Transverse colon (tissue), 4 donors: ENCODE measurements at places on chromosomes 11 and 22.
A peak's percentile ranks its signal among the peaks of the same experiment; 100 is the strongest.

DNA sequence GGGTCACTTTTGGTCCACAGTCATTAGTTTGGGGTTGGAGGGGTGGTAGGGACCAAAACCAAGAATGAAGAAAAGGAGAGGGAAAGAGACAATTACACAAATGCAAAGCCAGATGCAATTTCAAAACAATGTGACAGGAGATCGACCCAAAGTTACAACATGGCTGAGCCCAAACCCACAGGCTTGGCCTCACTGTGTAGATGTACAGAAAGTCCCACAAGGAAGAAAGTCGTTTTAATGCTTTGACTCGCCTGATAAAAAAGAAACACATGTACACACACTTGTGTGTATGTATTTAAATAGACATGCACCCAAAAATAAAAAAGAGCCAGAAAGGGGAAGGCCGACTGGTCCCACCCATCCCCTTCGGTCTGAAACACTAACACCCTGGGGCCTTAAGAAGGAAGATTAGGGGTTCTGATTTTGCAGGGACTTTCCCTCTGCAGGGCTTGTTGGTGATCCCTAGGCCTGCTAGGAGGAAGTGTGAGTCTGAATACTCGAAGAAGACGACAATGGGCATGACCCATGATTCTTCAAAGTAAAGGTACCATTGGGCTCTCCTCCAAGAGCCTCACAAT lies 104.1 kb downstream of the ETS1 start:
- no peak for DNase-seq

- no peak for DNase-seq
Measured at GRCh38 chr11:123173040-123173855, 21.8 kb downstream of the CLMP start.

- DNase-seq, result peak; percentile 25
Measured at GRCh38 chr11:10076458-10077141, 217.4 kb downstream of the SBF2 start.

DNA sequence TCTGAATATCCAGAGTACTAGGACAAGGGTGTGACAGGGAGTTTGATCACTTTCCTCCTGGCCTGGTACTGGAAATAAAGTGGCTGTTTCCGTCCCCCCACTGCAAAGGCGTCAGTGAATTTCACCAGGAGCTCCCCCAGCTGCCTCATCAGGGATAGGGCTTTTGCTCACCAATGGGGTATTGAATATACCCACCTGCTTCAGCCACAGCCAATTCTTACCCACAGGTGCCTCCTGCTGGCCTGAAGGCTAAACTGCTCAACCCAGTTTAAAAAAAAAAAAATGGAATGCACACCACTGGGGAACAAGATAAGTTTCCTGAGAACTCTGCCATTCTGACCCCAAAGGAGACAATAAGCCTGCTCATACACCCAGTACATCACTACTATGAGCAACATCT lies 65.3 kb upstream of the MS4A8 start:
- no peak for DNase-seq

DNA sequence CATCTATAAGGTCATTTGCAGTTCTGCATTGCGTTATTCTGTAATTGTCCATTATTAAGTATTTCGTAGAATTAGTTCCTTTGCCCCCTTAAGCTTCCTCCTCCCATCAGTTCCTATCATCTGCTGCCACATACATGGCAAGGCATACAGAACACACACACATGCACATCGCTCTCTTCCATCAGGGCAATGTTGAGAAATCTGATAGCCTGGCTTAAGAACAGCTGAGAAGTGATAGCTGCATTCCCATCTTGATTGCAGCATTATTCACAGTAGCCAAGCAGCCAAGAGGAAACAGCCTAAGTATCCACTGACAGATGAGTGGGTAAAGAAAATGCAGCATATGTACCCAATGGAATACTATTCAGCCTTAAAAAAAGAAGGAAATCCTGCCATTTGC lies 186.8 kb upstream of the CADM1 start:
- DNase-seq, result no peak

- no peak for DNase-seq
Measured at GRCh38 chr11:62012451-62012831, 45.0 kb upstream of the FTH1 start.

GRCh38 chr11:44324749-44325525 lies 15.0 kb upstream of the ALX4 start:
- no peak for DNase-seq

DNA sequence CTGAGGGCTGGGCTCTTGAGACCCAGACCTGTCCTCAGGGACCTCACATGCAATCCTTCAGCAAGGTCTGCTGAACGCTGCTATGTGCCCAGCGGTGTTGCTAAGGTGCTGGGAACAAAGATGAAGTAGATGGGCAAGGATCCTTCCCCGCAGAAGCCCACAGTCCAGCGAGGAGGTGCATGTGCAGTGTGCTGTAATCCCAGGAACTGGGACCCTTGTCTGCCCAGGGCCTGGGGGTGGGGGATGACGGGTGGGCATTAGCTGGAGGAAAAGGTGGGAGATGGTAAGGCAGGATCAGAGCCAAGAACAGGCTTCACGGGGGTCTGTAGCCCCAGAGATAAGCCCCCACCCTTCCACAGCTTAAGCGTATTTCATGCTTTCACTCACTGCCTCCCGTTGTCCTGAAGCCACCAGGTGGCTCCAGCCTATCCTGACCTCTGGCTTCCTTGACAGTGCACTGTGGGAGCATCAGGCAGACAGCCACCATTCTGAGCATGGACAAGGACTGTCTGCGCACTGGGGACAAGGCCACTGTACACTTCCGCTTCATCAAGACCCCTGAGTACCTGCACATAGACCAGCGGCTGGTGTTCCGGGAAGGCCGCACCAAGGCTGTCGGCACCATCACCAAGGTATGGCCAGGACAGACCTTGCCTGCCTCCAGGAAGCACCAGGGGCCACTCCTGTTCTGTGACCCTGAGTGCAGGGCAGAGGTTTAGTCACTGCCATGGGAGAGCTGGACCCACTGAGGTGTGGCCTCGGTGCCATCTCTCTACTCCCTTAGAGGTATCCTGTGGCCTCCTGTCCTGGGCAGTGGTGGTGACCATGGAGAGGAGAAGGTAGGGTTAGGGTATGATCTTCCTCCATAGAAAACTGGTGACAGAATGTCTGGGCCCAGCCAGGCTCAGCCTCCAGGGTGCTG lies 22.0 kb downstream of the GTPBP1 start:
- DNase-seq, result no peak

DNA sequence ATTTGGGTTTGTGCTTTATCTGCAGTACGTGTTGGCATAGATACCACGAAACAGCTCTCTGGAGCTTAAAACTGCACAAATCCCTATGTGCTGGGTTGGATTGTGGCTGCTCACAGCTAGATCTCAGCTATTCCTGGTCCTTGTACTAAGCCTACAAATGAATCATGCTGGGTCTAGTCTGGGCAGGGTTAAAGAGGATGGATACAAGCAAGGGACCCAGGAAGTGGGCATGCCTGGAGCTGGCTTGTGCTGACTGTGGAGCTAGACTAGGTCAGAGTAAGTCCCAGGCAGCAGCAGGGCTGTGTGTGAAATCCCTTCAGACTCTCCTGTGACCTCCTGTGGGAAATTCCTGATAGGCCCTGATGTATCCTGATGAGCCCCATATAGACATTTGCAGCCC lies 3.9 kb upstream of the E2F8 start:
- no peak for DNase-seq

- DNase-seq, result no peak
Measured at GRCh38 chr11:119980431-119980830, 157.5 kb downstream of the TRIM29 start.

DNA sequence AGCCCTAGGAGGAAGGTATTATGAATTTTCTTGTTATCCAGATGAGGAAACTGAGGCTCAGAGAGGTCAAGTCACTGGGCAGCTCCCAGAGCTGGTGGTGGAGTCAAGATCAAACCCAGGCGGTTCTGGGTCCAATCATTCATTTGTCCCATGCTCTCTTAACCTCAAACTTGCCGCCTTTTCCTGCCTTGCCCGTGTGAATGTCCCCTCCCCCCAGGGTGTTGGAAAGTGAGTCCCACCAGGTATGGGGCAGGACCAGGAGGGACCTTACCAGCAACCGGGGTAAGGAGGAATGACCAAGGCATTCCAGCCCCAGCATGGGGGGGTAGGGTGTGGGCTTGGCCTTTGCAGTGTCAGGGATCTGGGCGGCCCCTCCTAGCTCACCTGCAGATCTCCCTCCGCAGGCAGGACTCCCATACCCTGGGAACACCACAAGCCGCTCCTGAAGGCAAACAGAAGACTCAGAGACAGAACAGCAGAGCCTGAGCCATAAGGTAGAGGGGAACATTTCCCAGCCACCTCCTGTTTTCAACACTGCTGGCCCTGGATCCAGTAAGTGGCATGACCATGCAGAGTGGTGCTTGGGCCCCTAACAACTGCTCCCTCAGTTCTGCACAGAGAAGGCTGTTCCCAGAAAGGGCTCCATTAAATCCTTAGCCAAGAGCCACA lies 41.2 kb upstream of the SYT7 start:
- no peak for DNase-seq

GRCh38 chr22:32534252-32535235 lies 59.9 kb downstream of the FBXO7 start:
- peak; percentile 39 for DNase-seq

GRCh38 chr11:60872124-60872960 lies 5.0 kb downstream of the ZP1 start:
- peak; percentile 35 for DNase-seq

DNA sequence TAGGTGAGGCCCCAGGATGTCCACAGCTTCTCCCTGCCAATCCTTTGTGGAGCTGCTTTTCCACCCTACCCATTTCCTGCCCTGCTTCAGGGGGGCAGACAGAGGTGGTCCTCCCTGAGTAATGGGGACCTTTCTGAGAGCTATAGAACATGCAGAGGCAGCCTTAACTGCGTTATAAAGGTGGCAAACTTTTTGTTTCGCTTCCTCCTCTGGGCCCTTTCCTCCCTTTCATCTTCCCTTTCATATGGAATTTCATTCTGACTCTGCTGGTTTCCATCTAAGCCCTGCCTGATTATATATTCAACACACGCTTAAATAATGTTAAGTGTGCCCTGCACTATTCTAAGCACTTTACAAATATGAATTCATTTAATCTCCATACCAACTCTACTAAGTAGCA lies 169.3 kb upstream of the E2F8 start:
- no peak for DNase-seq

GRCh38 chr11:58060939-58061672 lies 30.4 kb downstream of the OR6Q1 start:
- DNase-seq, result no peak

GRCh38 chr11:125871391-125872137 lies 15.9 kb upstream of the HYLS1 start:
- no peak for DNase-seq
